ENCODE measurements at places on chromosomes 5 and 9.

DNA sequence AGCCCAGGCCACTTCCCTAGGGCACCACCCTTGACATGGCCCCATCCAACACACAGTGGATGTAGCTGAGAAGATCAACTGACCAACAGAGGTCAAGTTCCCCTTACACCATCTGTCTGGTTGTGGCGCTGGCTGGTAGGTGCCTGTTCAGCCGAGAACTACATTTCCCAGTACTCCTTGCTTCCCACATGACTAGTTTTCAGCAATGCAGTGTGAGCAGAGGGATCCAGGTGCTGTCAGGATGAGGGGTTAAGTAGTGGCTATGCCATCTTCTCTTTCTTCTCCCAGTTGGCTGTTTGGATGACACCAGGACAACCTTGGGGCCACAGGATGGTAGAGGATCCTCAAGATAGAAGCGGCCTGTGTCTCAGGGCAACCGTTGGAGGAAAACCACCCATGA is 48.6 kb upstream of the SH3PXD2B start:
- peak; percentile 6 for DNase-seq

GRCh38 chr9:109242014-109242413 is 75.0 kb upstream of the FRRS1L start:
- DNase-seq = no peak

DNA sequence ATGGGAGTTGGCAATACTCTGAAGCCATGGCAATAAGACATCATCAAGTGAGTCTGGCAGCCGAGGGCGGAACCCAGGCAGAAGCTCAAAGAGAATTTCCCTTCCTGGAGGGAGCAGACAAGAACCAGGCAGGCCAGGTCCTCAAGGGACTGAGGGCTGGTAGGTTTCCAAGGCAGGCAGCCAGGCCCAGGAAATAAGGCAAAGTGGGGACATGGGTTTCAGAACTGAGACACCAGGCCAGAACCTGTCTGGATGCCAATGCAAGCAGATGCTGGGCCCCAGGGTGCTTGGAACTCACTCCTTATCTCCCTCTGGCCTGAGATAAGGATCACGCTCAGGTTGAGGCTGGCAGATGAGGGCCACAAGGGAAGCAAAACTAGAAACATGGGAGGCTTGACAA is 8.9 kb downstream of the TSSK1B start:
- DNase-seq = no peak

DNA sequence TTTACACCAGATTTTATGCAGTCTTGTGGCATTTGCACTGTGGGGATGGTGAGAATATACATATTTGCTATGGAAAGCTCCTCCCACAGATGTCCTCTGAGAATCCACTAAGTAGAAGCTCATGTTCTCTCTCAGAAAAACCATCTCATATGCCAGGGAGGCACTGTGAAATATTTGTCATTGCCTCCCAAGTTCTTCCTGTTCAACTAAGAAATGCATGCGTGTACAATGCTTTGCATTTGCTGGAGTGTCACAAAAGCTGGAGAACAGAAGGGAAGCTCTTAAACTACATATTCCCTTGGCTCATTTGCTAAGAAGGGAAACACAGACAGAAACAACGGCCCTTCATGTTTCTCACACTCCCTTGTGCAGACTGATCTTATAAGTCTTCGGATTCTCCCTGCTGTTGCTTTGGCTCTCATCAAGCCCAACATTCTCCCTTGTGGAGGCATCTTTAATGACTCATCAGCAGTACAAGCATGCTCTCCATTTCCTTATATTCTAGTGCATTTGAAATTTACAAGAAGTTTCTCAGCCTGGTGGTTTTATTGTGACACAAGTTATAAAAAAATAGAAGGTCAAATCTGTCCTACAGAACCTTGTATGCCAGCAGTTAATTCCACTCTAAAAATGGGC is 220.6 kb downstream of the TRIM36 start:
- no peak for DNase-seq

DNA sequence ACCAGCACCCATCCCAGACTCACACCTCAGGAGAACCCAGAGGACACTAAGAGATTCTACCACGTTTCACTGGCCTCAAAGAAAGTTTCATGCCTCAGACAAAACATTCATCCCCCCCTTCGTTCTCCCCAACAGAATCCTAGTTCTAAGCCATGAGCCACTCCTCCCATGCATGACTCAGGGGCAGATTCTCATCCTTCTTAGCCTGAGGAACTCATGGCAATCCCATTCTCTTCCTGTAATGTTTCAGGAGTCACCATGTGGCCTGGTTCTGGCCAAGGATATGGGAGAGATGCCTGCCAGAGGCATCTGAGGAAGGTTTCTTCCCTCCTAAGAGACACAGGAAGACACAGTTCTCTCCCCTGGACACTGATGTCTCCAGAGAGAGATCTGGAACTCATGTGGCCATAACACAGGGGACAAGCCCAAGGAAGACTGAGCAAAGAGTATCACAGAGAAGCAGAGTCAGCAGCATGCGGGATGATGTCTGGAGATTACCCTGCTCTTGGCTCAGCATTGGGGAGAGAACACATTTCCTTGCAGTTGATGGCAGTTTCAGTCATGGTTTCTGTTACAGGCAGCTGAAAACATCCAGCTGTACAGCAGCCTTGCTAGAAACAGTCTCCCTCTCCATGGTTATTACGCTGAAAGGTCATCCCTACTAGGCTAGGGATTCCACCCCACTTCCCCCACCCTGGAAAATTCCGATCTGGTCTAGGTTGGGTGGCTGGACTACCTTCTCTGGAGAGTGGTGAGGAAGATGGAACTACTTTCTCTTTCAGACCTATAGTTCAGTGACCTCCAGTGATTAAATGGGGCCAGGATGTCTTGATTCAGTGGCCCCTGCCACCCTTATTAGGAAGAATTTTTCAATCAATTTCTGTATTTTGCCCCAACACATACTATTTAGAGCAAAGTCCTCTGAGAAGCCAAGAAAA is 115.4 kb downstream of the ZNF608 start:
- no peak for DNase-seq

DNA sequence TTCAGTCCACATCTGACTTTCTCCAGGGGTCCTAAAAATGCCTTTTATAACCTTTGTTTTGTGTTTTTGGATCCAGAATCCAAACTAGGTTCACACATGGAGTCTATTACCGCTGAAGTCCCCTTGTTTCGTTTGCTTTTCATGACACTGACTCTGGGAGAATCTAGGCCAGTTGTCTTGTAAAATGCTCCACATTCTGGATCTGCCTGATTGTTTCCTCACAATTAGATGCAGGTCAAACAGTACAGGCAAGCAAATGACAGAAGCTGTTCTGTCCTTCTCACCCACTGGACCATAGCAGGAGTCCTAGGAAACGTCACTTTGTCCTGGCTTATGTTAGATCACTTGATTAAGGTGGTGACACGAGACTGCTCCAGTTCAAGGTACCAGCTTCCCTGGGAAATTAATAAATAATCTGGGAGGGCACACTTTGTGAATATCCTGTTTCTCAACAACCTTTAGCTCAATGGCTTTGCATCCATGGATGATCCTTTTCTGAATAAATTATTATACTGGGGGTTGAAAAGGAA is 34.1 kb downstream of the FABP6 start:
- DNase-seq = no peak

DNA sequence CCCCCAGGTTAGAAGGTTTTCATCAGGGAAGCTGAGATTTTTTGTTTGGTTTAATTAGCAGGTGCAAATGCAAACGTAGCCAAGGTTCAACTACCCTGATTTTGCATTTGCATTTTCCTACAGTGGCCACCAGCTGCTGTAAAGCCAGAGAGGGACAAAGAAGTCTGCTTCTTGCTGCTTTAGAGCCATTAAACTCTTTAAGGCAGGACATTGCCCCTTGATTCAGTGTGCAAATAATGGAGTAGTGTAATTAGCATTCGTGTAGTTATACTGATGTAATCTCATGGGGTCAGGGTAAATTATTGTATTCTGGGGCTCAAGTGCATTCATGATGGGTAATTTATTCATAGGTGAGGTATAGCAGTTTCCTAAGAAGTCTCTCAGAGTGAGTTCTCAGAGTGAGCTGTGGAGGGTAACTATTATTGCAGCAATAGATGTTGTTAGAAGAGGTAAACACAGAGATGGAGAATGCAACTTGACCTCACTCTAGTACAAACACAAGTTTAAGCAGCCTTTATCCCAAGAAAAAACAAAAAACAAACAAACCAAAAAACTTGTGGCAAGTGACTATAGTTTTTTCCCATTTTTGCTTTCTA is 526.5 kb downstream of the KIF4B start:
- no peak for DNase-seq

- DNase-seq = no peak
Measured at GRCh38 chr9:112743216-112743836, 7.2 kb upstream of the SNX30 start.

GRCh38 chr5:68173007-68173406 is 42.5 kb upstream of the PIK3R1 start:
- DNase-seq = no peak

DNA sequence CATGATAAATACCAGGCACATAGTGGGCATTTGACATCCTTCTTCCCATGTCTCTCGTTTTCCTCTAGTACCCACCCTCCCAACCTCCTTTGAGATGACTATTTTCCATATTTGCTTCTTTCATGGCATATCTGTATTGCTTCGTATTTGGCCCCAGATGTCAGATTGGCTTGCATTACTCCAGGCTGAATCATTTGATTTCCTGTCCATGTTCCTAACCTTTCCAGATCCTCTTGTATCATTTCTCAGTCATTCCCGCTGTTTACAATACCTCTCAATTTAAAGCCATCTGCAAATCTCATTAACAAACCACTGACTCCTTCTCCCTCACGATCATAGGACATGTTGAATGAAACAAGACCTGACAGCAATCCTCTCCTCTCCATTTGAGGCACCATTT is 19.9 kb downstream of the MTX3 start:
- no peak for DNase-seq

DNA sequence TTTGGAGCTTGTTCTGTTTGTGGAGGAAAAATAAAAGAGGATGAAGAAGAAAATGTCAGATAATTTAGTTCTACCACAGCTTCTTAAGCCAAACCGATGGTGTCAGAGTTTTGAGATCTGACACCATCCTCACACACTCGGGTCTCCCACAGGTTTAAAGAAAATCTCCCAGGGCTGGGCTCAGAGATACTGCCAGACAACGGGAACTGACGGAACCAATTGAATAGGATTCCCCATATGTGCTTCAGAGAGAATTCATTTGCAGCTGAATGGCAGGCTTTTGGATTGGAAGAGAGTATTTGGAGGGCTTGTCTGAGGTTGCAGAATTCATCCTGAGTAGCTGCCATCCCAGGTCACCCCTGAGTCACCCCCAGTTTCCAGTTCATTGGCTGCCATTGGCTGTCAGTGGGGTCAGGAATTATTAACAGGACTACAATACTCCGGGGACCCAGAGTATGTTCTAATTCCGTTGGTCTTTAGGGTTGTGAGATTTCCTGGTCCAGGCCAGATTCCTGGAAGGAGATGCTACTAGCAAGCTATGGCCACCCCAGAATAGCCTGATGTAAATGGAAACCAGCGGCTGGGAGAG is 131.3 kb downstream of the PDZD2 start:
- DNase-seq = no peak

DNA sequence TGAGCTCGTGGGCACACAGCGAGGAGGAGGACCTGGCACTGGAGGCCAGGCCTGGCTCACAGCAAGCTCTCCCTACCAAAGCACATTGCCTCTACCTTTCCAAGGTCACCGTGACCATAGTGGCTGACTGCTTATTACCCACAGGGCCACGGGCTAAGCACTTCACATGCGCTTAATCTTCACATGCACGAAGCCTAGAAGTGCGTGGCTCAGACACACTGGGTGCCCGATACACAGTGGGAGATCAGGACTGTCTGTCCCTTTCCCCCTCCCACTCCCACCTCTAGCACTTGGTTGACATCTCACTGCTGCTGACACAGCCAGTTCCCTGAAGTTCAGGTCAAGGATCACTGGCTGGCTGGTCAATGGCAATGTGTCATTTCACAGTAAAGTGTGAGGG is 23.6 kb downstream of the LHX6 start:
- DNase-seq = no peak

DNA sequence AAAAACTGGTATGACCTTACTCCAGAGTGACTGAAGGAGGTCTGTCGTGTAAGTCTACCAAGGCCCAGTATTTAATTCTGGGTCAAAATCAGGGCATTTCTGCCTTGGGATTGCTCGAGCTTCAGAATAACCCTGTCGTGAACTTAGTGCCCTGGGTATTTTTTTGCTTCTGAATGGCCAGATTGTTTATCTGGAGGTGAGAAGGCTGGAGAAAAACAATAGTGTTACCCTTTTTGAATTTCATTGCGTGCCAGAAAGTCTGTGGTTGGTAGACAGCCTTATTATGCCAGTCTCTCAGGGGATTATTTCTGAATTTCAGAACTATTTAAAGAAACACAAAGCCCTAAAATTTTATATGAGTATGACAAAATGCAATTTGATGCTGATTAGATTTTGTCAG is 323.4 kb downstream of the CSNK1G3 start:
- DNase-seq = no peak

Measured in HepG2 (cell line).